ENCODE measurements at places on chromosomes 1 and 21. TPM values are rescaled to one million over a fixed set of nuclear protein-coding genes. Genes with fewer than 3 reads are reported as not detected.

Gene H6PD
- 45.6 TPM for total RNA-seq

Gene LCE1E
- total RNA-seq = not detected

Gene LAD1
- total RNA-seq = 272 TPM

Gene CD55
- total RNA-seq = 17.9 TPM

GRCh38 chr1:42000766-42001165, 82.0 kb upstream of the HIVEP3 start:
- no peak for DNase-seq

DNA sequence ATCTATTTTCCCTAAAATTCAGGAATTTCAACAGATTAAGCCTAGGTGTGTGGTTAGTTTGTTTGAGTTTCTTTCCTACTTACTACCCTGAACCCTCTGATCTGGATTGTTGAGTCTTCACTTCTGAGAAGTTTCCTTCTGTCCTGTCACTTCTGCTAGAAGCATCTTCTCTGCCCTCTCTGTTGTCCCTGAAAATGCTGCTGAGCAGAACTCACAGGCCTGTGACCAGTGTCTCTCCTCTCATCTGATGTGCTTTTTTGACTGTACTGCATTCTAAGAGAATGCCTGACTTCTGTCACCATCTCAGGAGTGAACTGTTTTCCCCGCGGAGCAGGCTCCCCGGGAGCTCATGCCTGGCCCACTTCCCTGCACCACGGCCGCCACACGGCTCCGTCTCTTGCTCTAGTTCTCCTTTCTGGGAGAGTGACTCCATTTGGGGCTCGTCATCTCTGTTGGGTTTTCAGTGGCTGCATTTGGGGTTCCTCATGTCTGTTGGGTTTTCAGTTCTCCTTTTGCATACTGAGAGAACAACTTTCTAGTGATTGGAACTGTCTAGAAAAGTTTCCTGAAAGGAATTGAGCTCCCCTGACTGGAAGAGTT, 77.9 kb downstream of the POFUT2 start:
- DNase-seq = no peak

GRCh38 chr1:30450148-30450817, 273.1 kb downstream of the MATN1 start:
- DNase-seq = no peak

DNA sequence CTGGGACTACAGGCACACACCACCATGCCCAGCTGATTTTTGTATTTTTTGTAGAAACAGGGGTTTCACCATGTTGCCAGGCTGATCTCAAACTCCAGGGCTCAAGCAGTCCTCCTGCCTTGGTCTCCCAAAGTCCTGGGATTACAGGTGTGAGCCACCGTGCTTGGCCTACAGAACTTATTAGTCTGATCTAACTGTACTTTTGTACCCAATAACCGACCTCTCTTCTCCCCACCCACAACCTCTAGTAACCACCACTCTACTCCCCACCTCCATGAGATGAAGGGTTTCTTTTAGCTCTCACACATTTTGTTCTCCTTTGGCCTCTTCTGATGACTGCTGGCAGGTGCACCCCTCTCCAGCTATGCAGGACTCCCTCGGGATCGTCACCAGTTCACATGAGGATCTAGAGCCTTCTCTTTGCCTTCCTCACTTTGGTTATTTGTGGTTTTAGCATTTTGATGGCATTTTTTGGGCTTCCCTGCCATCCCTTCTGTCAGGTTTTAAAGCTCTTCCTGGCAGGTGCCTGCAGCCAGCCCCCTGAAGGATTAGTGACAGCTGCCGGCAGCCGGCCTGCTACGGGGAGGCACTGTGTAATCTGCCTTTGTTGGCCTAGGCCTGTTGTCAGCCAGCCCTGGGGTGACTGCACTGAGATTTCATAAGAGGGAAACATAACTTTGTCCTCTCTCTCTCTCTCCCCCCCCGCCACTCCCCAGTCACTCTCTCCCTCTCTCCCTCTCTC, 99.8 kb upstream of the ATP1A1 start:
- DNase-seq = no peak

All from mucosa of gallbladder (tissue), 1 donor.